Anterior cingulate cortex (tissue), 58 donors: ENCODE measurements at places on chromosomes 5 and 9.
A peak's percentile ranks its signal among the peaks of the same experiment; 100 is the strongest.

- no peak for DNase-seq
Observed at GRCh38 chr9:12178634-12179033, 514.6 kb upstream of the TYRP1 start.

DNA sequence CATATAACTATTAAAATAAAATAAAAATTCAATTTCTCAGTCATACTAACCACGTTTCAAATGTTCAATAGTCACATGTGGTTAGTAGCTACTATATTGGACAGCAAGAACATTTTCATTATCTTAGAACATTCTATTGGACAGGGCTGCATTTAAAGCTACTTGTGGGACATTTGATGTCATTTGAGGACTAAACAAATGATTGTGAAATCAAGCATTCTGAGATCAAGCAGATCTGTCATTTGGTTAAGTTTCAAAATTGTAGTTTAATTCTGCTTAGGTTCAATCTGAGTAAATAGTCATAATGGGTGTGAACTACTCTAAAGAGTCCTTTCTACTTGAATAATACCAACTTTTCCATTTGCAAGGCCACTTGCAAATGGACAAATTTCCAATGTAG is 226.9 kb upstream of the C9orf72 start:
- no peak for DNase-seq

DNA sequence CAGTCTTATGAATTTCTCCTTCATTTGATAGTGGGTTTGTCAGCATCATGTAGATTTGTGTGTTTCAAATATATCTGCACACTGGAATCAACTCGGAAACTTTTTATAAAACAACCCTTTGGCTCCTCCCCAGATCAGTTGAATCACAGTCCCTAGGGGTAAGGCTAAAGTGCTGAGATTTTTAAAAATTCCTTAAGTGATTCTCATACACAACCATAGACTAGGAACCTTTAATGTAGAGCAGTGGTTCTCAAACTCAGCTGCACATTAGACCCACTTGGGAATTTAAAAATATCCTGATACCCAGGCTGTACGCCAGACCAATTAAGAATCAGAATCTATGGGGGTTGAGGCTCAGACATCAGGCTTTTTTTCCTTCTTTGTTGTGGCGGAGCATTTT is 17.5 kb upstream of the JAK2 start:
- no peak for DNase-seq

- DNase-seq: no peak
Observed at GRCh38 chr5:142627383-142628217, 58.3 kb downstream of the FGF1 start.

GRCh38 chr9:101683236-101683635 is 55.2 kb downstream of the GRIN3A start:
- DNase-seq: no peak

GRCh38 chr9:126490214-126490631 is 123.5 kb upstream of the LMX1B start:
- no peak for DNase-seq

- no peak for DNase-seq
Observed at GRCh38 chr5:147956064-147956841, 49.9 kb upstream of the C5orf46 start.

DNA sequence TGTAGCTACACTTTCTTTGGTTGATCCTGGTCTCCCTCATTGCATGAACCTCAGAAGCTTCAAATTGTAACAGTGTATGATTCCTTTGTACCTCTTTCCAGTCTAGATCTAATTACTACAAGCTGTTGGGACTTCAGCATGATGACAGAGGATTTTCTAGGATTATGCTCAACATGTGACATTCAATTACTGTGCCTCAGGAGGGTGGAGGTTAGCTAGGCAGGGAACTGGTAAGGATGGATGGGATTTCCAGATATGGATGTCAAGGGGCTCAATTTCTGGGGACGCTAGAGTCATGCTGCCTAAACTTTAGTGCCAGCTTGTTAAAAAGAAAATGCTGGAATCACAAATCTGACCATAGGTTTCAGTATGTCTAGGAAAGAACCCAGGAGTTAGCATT is 29.2 kb upstream of the GLRA1 start:
- no peak for DNase-seq

- DNase-seq: no peak
Observed at GRCh38 chr9:14031060-14031414, 282.9 kb downstream of the NFIB start.

GRCh38 chr5:171236651-171237050 is 72.4 kb upstream of the TLX3 start:
- no peak for DNase-seq

- no peak for DNase-seq
Observed at GRCh38 chr9:36245906-36246305, 12.3 kb downstream of the GNE start.

DNA sequence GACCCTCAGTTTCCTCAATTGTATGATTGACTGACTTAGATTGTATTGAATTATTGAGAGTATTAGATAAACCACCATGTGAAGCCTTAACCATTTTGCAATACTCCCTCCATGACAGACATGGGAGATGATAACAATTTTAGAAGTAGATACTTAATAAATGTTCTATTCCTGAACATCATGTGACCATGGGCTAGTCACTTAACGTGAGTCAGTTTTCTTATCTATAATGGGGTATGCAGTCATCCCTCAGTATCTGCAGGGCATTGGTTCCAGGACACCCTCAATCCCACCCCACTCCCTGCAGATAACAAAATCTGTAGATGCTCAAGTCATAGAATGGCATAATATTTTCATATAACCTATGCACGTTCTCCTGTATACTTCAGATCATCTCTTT is 31.0 kb downstream of the SNX18 start:
- no peak for DNase-seq

- no peak for DNase-seq
Observed at GRCh38 chr9:86721843-86722705, 225.2 kb downstream of the GAS1 start.

DNA sequence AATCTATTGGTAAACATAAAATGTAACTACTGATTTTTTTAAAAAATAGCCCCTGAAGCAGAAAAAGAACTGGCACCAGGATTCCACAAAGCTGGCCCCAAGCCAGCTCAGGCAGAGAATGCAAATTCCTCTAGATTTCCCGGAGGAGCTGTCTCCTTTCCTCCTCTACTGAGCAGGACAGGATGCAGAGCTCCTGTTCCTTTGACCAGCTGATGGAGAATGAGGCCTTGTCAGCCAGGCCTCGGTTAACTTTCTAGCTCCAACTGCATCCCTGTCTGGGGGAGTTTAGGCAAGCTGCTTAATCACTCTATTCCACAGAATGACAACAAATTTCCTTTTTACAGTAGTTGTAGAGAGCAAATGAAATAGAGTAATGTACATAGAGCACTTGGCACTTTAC is 155.5 kb downstream of the GNAQ start:
- no peak for DNase-seq

- no peak for DNase-seq
Observed at GRCh38 chr9:130763331-130764171, 70.0 kb downstream of the EXOSC2 start.

DNA sequence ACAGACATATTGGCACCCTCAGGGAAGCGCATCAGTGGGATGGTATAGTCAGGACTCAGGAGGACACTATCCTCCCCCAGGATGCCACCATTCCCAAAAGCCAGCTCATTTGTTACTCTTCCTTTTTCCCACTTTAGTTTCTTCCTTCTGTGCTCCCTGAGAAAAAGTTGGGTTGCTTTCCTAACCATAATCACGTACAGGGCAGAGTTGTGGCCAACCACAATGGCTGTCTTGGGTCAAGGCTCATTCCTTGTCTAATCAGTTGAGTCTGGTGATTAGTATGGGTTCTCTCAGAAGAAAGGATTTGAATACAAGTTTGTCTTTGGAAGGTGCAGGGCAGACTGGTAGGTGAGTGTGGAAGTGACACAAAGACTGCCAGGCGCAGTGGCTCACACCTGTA is 26.6 kb upstream of the ATP6V1G1 start:
- no peak for DNase-seq

DNA sequence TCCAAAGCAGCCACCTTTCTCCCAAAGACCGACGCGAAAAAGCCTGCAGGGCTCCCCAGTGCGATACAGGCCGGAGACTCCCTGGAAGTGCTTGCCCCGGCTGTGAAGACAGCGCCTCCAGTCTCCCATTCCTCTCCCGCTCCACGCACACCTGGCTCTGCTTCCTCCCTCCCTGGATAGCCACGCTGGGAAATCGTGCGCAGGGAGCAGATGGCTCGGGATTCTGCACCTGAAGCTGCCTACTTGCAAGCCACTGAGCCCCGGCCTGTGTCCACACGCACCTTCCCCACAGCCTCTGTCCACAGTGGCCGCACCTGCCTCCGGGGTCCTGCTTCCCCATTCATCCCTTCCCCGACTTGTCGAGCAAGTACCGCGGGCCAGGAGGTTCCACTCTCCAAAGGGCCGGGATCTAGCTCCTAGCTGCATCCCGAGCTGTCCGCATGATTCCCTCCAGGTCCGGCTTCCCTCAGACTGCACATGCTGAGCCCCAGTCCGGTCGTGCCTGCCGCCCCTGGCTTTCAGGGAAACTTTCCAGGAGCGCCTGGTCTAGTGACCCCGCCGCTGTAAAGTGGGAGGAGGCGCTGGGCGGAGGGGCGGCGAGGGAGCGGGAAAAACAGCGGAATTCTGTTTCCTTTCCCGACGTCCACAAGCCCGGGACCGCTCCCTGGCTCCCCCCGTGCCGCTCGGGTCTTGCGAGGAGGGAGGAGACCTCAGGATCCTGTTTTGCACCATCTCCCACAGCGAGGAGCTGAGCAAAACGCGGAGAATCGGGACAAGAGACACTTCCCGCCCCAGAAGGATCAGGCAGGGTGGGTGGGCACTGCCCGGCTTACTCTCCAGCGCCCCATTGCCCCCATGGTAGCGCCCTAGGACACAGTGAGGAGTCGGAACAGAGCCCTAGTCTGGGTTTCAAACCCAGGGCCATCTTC is 2.0 kb downstream of the SEMA6A start:
- DNase-seq: peak; percentile 45

GRCh38 chr5:126358525-126358924 is 64.7 kb upstream of the GRAMD2B start:
- no peak for DNase-seq

GRCh38 chr5:148206620-148207019 is 3.8 kb downstream of the SPINK6 start:
- no peak for DNase-seq

- no peak for DNase-seq
Observed at GRCh38 chr5:14250748-14251701, 107.9 kb downstream of the TRIO start.

- no peak for DNase-seq
Observed at GRCh38 chr5:79800979-79801827, 111.6 kb downstream of the CMYA5 start.

GRCh38 chr5:149800633-149801032 is 70.5 kb downstream of the PPARGC1B start:
- no peak for DNase-seq

- no peak for DNase-seq
Observed at GRCh38 chr5:125607018-125607417, 816.2 kb upstream of the GRAMD2B start.

DNA sequence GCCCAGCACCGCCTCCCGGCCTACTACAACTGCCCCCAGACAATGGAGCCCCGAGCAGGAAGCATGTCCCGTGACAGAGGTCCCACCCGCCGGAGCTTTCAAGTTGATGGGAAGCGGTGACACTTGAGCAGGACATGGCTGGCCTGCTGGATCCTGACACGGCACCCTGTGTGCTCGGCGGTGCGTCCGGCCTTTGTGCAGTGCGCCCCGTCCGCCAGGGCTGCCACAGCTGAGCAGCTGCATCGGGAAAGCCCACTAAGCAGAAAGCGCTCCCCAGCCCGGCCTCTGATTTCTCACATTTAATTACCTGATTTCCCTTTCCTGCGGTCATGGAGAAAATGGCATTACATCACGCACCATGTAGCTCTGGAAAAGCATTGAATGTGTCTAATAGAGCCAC is 611.9 kb downstream of the IRX1 start:
- DNase-seq: no peak

GRCh38 chr9:71487061-71487460 is 281.3 kb downstream of the CEMIP2 start:
- no peak for DNase-seq

GRCh38 chr5:147780924-147781573 is 1.5 kb downstream of the JAKMIP2 start:
- no peak for DNase-seq

- DNase-seq: no peak
Observed at GRCh38 chr9:137728444-137729311, 109.9 kb downstream of the EHMT1 start.

- DNase-seq: no peak
Observed at GRCh38 chr9:119634006-119634405, 264.8 kb upstream of the BRINP1 start.

DNA sequence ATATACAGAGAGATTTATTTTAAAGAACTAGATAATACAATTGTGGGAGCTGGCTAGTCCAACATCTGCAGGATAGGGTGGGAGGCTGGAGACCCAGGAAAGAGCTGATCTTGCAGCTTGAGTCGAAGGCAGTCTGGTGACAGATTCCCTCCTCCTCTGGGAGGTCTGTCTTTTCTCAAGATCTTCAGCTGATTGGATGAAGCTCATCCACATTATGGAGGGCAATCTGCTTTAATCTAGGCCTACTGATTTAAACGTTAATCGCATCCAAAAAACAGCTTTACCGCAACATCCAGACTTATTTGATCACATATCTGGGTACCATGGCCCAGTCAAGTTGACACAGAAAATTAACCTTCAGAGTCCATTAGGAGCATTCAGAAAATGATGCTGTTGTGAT is 168.1 kb downstream of the ATPSCKMT start:
- DNase-seq: no peak

- DNase-seq: no peak
Observed at GRCh38 chr9:84300271-84300670, 40.3 kb downstream of the SLC28A3 start.

GRCh38 chr9:70049236-70049635 is 5.6 kb downstream of the MAMDC2 start:
- peak; percentile 31 for DNase-seq

- no peak for DNase-seq
Observed at GRCh38 chr5:129410488-129410887, 49.6 kb upstream of the ADAMTS19 start.

- DNase-seq: no peak
Observed at GRCh38 chr5:147712019-147712418, 70.5 kb downstream of the JAKMIP2 start.

GRCh38 chr5:7208938-7209337 is 187.0 kb upstream of the ADCY2 start:
- DNase-seq: no peak

GRCh38 chr9:109254317-109254716 is 66.5 kb downstream of the EPB41L4B start:
- no peak for DNase-seq

DNA sequence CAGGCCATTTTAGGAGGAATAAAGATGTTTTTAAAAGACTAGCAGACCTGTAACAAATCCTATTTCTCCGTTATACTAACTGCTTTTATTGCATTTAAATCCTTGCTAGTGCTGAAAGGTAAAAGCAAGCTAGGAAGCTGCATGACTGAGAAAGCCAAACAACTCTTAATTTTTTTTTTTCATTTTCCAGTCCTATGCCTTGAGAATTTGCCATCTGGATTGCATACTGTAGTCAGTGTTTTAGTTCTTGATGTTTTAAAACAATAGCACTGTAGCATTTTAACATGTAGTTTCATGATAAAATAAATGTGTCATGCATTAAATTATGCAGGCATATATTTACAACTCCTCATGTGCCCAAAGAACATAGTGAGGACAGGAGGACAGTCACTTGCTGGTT is 108.4 kb upstream of the FGF10 start:
- no peak for DNase-seq
